Uterus (tissue), 4 donors: ENCODE measurements at places on chromosomes 7 and 10. TPM values are rescaled to one million over a fixed set of nuclear protein-coding genes. Genes with fewer than 3 reads are reported as not detected.
A peak's percentile ranks its signal among the peaks of the same experiment; 100 is the strongest.

LBX1 gene
- total RNA-seq = not detected

FRMD4A gene
- total RNA-seq = 30.9 TPM

CFAP46 gene
- 9.0 TPM for total RNA-seq

LRRC4 gene
- 0.29 TPM for total RNA-seq

GHRHR gene
- total RNA-seq = not detected

SORCS1 gene
- total RNA-seq = 0.26 TPM

SSC4D gene
- total RNA-seq = 1.0 TPM

DOCK1 gene
- total RNA-seq = 130 TPM

ZFYVE27 gene
- 23.0 TPM for total RNA-seq

DNA sequence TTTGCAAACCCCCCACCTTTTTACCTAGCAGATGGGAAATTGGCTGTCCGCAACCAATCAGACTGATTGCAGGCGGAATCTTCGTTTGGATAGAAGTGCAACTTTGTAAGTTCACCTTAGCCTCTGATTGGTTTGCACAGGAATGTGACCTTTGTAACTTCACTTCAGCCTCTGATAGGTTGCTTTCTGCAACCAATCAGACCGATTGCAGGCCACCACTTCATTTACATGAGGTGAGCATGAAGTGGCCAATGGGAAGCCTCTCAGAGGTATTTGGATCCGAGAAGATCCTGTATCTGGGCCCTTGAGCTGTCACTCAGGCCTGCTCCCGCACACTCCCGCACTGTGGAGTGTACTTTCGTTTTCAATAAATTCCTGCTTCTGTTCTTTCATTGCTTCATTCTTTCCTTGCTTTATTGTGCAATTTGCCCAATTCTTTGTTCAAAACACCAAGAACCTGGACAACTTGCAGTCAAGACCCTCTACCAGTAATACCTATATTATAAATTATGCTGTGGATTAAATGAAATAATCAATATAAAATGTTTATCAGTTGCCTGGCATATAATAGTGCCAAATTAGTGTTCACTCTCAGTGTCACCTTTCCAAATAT is 491.4 kb downstream of the PLXNA4 start:
- no peaks in the 10 kb centered on the region for H3K27me3 ChIP-seq
- H3K27ac ChIP-seq = no peak overlapping the region
- H3K36me3 ChIP-seq = no peaks in the 10 kb centered on the region
- DNase-seq = no peak
- H3K4me3 ChIP-seq = no peak overlapping the region

DNA sequence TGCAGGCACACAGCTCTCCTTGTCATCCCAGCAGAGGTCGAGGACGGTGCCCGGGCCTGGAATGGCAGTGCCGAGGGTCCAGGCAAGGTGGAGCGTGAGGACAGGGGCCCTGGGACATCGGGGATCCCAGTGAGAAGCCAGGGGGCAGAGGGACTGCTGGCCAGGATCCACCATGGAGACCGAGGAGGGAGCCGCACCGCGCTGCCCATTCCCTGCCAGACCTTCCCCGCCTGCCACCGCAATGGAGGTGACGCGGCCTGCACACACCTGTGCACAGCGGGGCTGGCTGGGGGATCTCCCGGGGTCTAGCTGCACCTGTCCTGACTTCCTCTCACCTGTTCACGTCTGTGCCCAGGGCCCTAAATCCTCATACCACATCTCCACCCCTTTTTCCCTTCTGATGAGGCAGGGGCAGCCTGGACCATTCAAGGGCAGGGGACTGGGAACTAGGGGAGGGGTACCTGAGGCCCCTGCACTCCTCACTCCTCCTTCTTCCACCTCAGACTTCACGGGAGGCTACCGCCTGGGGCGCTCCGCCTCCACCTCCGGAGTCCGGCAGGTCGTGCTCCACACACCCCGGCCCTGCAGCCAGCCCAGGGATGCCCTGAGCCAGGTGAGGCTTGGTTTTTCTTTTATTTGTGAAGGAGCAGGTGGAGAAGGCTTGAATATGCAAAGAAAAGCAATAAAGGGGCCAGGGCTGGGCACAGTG is 6.9 kb downstream of the NYAP1 start:
- no peaks in the 10 kb centered on the region for H3K4me1 ChIP-seq
- DNase-seq = no peak
- no peaks in the 10 kb centered on the region for H3K36me3 ChIP-seq
- H3K27me3 ChIP-seq = no peaks in the 10 kb centered on the region
- no peak overlapping the region for H3K4me3 ChIP-seq
- H3K27ac ChIP-seq = no peak overlapping the region

- no peak overlapping the region for H3K4me3 ChIP-seq
- no peak overlapping the region for H3K27ac ChIP-seq
- DNase-seq = no peak
- no peaks in the 10 kb centered on the region for H3K36me3 ChIP-seq
Measured at GRCh38 chr10:70834021-70834420, 18.3 kb downstream of the SGPL1 start.

DNA sequence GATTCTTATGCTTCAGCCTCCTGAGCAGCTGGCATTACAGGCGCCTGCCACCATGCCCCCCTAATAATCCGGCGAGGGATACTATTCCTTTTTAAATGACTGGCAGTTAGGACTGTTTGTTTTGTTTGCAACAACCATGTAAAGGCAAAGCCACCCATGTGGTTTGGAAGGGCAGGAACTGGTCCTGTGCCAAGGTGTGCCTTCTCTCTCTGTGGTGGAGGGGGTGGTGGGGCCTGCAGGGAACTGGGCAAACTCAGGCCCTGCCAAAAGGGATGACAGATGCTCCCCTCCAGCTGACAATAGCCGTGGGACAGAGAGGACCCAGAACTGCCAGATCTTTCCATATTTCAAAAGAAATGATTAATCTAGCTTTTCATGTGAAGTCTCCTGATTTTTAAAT is 23.5 kb upstream of the WAPL start:
- H3K4me3 ChIP-seq = no peak overlapping the region
- H3K27me3 ChIP-seq = no peaks in the 10 kb centered on the region
- DNase-seq = no peak
- H3K27ac ChIP-seq = no peak overlapping the region

GRCh38 chr7:44058759-44059218 is 6.6 kb downstream of the PGAM2 start:
- H3K27ac ChIP-seq = no peak overlapping the region
- no peak for DNase-seq
- no peak overlapping the region for H3K4me3 ChIP-seq
- no peaks in the 10 kb centered on the region for H3K36me3 ChIP-seq
- H3K4me1 ChIP-seq = no peaks in the 10 kb centered on the region

- no peaks in the 10 kb centered on the region for H3K4me1 ChIP-seq
- no peaks in the 10 kb centered on the region for H3K27me3 ChIP-seq
- H3K27ac ChIP-seq = no peak overlapping the region
- H3K36me3 ChIP-seq = no peaks in the 10 kb centered on the region
Measured at GRCh38 chr7:36526863-36527548, 137.3 kb downstream of the ANLN start.

GRCh38 chr10:63799521-63800300 is 278.5 kb downstream of the REEP3 start:
- H3K4me3 ChIP-seq = no peak overlapping the region
- no peaks in the 10 kb centered on the region for H3K27me3 ChIP-seq
- H3K27ac ChIP-seq = peak overlapping the region; percentile 35
- no peak for DNase-seq

DNA sequence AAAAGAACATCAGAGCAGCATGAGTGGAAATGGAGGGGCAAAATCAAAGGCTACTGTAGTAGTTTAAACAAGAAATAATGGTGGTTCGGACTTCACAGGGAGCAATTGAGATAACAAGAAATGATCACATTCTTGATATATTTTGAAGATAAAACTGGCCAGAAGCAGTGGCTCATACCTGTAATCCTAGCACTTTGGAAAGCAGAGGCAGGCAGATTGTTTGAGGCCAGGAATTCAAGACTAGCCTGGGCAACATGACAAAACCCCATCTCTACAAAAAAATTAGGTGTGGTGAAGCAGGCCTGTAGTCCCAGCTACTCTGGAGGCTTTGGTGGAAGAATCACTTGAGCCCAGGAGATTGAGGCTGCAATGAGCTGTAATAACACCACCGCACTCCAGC is 22.9 kb downstream of the EEF1AKMT2 start:
- no peaks in the 10 kb centered on the region for H3K27me3 ChIP-seq
- H3K4me1 ChIP-seq = no peaks in the 10 kb centered on the region
- H3K27ac ChIP-seq = no peak overlapping the region
- no peaks in the 10 kb centered on the region for H3K36me3 ChIP-seq
